Memory B cell (primary cell): ENCODE measurements at places on chromosomes 16 and 17.

DNA sequence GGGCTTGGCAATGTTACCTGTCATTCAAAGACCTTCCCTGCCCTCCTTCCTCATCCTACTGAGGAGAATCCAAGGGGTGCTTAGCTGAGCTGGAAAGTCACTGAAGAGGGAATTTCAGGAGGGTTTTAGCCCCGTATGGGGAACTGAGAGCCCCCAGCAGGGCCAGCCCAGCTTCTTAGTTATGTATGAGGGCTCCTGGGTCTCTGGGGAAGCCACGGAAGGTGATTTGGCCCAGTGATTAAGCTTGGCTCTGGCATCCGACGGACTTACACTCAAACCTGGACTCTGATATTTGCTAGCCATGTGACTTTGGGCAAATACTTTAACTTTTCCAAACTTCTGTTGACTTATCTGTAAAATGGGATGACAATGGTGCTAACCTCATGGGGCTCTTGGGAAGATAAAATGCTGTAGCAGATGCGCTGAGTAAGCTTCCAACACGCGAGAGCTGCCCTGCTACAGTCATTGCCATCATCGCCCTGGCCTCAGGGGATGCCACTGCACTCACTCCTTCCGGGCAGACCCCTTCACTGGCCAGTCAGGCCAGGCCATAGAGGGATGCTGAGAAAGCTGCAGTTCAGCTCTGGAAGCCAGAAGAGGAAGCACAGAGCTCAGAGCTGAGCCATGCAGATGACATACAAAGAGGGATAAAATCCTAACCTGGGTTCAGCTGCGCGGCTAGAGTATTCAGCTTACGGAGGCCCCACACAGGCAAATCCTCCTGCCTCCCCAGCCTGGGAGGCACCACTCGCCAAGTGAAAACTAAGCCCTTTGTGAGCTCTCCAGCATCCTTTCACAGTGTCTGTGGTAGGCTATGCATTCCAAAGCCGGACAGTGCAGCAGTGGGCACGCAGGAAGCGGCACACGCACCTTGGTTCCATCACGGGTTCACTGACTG is 44.9 kb upstream of the PIK3R6 start:
- H3K27me3 ChIP-seq: no peaks in the 10 kb centered on the region
- H3K4me1 ChIP-seq: peaks cover 44% of the 10 kb centered on the region
- peaks cover 33% of the 10 kb centered on the region for H3K36me3 ChIP-seq

DNA sequence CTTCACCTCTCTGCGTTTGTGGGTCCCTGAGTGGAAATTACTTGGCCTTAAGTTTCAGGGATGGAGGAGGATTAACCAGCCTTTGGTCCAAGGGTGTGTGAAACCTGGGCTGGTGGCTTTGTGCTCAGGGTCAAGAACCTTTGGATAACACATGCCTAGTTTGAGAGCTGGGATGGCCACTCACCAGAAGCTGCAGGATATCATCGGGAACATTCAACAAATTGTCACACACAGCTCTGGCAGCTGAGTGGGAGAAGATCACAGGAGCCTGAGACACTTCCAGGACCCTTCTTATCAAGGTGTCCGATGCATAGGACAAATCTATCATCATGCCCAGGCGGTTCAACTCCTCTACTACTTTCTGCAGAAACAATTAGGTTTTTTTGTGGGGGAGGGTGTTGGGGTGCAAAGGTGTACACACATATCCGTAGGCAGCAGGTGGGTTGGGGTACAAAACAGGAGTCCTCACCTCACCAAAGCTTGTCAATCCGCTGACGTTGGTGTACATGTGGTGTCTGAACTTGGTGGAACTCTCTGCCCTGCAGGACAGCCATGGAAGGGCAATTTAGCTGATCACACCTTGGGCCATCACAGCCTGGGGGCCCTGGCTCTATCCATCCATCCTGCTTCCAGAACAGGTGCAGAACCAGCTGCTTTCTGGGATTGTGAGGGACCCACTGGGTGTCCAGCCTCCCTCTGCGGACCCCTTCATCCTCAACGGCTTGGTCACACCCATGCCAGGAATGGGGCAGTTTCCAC is 2.7 kb downstream of the DPEP3 start:
- no peak overlapping the region for H3K4me3 ChIP-seq
- no peak overlapping the region for H3K27ac ChIP-seq
- DNase-seq: no peak

GRCh38 chr16:84266451-84266850 is 26.6 kb upstream of the KCNG4 start:
- no peak for DNase-seq
- H3K27ac ChIP-seq: no peak overlapping the region
- no peaks in the 10 kb centered on the region for H3K36me3 ChIP-seq
- no peak overlapping the region for H3K4me3 ChIP-seq

DNA sequence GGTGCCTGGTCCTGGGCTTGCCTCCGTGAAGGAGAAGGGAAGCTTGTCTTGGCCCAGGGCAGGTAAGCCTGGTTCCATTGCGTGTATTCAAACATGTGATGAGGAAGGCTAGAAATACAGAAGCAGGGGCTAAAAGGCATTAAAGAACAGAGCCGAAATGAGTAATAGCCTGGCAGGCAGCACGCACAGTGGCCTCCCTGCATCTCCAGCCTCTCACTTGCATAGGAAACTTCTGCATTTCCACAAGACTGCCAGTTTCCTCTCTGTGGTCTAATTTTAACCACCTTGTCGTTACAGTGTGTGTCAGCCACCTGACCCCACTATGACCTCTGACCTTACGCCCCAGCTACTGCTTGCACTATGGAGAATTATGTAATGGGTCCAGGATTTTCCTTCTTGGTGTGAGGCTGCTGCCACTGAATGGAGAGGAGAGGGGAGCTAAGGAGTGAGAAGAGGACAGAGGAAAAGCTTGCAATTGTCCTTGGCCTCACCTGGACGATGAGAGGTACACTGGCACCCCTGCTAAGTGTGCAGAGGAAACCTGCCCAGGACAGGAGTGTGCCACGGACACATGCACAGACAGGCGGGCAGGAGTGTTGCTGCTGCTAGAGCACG is 32.8 kb downstream of the HIC1 start:
- peak overlapping the region; percentile 73 for H3K4me3 ChIP-seq
- peaks cover 59% of the 10 kb centered on the region for H3K4me1 ChIP-seq
- H3K27ac ChIP-seq: peak overlapping the region; percentile 92
- H3K27me3 ChIP-seq: no peaks in the 10 kb centered on the region

DNA sequence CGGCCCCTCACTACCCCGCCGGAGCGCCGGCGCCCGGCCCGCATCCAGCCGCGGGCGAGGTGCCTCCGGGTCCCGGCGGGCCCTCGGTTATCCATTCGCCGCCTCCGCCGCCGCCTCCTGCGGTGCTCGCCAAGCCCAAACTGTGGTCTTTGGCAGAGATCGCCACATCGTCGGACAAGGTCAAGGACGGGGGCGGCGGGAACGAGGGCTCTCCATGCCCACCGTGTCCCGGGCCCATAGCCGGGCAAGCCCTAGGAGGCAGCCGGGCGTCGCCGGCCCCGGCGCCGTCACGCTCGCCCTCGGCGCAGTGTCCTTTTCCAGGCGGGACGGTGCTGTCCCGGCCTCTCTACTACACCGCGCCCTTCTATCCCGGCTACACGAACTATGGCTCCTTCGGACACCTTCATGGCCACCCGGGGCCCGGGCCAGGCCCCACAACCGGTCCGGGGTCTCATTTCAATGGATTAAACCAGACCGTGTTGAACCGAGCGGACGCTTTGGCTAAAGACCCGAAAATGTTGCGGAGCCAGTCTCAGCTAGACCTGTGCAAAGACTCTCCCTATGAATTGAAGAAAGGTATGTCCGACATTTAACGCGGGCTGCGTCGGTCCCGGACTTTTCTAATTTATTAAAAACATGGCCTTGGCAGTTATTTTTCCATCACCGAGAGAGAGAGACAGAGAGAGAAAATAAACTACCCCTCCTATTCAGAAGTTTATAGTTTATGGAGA is 2.8 kb downstream of the IRX5 start:
- H3K4me3 ChIP-seq: no peak overlapping the region
- no peak for DNase-seq
- peaks cover 19% of the 10 kb centered on the region for H3K27me3 ChIP-seq
- peaks cover 10% of the 10 kb centered on the region for H3K4me1 ChIP-seq
- no peak overlapping the region for H3K27ac ChIP-seq

DNA sequence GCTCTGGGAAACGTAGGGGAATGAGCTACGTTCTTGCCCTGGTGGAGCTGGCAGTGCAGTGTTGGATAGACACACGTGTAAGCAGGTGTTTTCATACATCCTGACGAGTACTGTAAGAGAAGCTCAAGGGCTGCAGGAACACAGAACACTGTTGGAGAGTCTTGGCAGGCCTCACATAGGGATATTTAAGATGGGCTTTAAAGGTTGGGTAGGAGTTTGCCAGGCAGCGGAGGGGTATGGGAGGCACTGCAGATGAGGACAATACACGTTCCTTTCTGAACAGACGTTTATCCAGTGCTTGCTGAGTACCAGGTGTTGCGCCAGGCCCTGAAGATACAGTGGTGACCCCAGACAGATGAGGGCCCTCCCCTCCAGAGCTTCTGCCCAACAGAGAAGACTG is 6.3 kb downstream of the KDM8 start:
- H3K36me3 ChIP-seq: peaks cover 4% of the 10 kb centered on the region
- H3K4me1 ChIP-seq: no peaks in the 10 kb centered on the region
- no peak overlapping the region for H3K27ac ChIP-seq

DNA sequence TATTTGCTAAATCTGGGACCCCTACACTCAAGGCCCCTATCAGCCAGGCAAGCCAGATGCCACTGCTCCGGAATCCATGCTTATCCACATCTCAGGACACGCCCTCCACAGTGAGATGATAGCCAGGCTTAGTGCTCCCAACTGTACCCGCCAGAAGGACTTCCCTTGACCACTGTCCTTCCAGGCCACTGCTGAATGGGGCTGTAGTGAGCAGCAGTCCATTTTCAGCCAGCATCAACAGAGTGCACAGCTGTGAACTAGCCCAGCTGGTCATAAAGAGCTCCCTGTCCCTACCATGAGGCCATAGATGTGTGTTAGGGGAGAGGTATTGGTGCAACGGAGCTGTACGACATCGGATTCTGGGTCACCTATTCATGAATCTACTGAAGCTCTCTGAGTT is 13.0 kb upstream of the MED9 start:
- peaks cover 18% of the 10 kb centered on the region for H3K27me3 ChIP-seq
- peaks cover 4% of the 10 kb centered on the region for H3K4me1 ChIP-seq
- H3K4me3 ChIP-seq: no peak overlapping the region
- no peaks in the 10 kb centered on the region for H3K36me3 ChIP-seq

- peaks cover 2% of the 10 kb centered on the region for H3K4me1 ChIP-seq
- DNase-seq: no peak
- H3K4me3 ChIP-seq: no peak overlapping the region
- H3K27me3 ChIP-seq: no peaks in the 10 kb centered on the region
- H3K36me3 ChIP-seq: no peaks in the 10 kb centered on the region
These were observed 56.0 kb downstream of the ZFPM1 start for GRCh38 chr16:88508868-88509748.

- no peaks in the 10 kb centered on the region for H3K27me3 ChIP-seq
- peak overlapping the region; percentile 94 for H3K4me3 ChIP-seq
- H3K27ac ChIP-seq: peak overlapping the region; percentile 87
These were observed 1.5 kb downstream of the ZFPM1 start for GRCh38 chr16:88454523-88454947.

DNA sequence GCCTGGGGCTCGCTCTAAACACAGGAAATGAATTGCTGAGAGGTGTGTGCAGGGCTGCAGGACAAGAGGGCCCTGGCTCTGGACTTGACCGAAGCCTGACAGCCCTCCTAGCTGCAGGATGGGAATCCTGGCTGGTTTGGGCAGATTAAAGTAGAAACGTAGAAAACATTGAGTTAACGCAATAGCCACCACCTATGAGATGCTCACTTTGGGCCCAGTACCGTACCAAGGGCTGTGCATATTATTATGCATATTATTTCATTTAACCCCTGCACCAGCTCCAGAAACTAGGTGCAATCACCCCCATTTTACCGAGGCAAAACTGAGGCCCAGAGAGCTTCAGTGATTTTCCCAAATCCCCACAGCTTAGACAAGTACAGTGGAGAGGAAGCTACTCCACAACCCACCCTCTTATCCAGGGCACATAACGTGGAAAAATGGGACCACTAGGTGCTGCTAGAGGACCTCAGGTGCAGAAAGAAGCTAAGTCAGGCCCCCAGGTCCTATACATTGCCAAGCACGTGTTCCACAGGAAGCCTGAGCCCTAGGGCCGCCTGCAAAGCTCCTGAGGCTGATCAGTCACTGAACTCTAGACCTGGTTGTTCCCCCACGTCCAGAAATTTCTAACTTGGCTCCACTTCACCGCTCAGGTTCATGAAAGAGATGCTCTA is 79.2 kb downstream of the MYH11 start:
- H3K4me3 ChIP-seq: no peak overlapping the region
- H3K27me3 ChIP-seq: peaks cover 6% of the 10 kb centered on the region
- no peaks in the 10 kb centered on the region for H3K4me1 ChIP-seq

- peaks cover 2% of the 10 kb centered on the region for H3K36me3 ChIP-seq
- H3K27me3 ChIP-seq: no peaks in the 10 kb centered on the region
- H3K4me1 ChIP-seq: no peaks in the 10 kb centered on the region
- no peak overlapping the region for H3K4me3 ChIP-seq
These were observed 264.3 kb upstream of the CACNG5 start for GRCh38 chr17:66570447-66571195.

DNA sequence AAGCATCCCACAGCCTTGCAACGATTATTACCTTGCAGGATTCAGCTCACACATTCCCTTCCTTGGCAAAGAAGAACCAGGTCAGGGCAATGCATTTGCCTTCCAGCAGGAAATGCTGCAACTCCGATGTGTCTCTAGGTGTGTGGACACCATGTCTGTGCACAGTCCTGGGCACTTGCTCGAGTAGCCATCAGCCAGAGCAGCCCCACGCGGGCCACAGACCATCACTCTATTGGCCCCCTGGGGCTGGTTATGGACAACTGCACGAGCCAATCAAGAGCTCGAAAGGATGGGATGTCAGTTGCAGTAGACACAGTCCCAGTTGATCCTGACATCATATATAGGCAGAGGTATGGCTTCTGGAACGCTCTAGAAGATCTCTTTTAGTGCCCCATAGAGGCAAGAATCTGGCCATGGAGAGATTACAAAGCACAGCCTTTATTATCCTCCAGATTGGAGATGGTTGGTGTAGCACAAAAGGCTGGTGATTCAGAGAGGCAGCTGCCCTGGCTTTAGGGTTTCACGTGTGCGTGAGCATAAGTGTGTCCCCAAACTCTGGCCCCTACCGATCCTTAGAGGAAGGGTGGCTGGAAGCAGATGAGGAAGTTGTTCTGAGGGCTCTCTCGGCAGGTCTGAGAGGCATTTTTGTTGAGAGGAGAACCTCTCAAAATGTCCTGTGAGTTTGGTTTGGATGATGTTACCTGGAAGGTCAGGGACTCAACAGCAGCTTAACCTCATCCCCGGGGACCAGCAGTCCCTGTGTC is 403.8 kb downstream of the SEC14L1 start:
- peaks cover 4% of the 10 kb centered on the region for H3K4me1 ChIP-seq
- no peak for DNase-seq
- no peaks in the 10 kb centered on the region for H3K36me3 ChIP-seq
- no peak overlapping the region for H3K27ac ChIP-seq
- H3K27me3 ChIP-seq: peaks cover 14% of the 10 kb centered on the region
